ENCODE measurements at places on chromosomes 7 and 10.

- no peak for DNase-seq
Observed at GRCh38 chr7:81641873-81642272, 128.0 kb downstream of the HGF start.

GRCh38 chr10:111077785-111078504 is 1.1 kb downstream of the ADRA2A start:
- no peak for DNase-seq

GRCh38 chr10:119852277-119852676 is 20.4 kb downstream of the MCMBP start:
- no peak for DNase-seq

DNA sequence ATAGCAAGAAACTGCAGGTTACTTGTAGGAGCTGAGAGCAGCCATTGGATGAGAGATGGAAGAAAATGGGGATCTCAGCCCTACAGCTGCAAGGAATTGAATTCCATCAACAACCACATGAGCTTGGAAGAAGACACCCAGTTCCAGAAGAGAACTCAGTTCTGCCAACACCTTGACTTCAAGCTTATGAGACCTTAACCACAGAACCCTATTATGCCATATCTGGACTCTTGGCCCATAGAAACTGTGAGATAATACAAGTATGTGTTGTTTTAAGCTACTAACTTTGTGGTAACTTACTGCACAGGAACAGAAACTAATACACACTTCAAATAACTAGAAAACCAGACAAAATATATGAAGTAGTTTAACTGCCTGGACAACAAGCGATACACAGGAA is 212.4 kb upstream of the CACNA2D1 start:
- DNase-seq, result no peak

DNA sequence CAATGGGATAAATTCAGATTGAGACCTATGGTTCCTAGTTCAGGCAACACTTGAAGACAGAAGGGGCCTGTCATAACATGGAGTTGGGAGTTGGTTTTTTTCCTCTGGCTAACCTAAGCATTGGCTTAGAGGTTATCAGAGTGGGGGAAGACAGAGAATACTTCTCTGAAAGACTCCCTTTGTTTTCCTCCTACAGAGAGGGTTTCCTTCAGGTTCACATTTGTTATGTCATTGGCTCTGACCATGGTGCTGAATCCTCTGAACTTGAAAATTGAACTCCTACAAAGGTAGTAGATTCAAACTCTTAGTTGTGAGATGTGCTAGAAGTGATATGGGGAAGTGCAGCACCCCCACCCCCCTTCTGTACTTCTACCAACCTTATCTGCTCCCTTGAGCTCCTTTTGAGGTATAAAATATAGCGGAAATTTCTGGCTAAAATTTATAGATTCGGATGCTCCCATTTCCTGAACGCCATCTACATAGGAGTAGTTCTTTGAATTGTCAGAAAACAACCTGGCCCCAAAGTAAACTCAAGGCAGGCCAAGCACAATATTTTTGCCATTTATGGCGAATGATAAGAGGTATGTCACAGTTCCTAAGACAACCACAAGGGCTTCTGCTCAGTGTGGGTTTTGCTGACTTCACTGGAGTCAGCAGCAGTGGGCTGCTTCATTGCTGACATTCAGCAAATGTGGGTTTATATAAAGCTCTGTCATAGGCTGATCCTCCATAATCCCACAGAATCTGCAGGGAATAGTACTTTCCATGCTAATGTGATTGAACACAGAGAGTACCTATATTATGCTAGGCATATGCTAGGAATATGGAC is 131.6 kb upstream of the KLF14 start:
- no peak for DNase-seq

- peak; percentile 78 for DNase-seq
Observed at GRCh38 chr7:116588225-116588624, 63.4 kb downstream of the CAV1 start.

DNA sequence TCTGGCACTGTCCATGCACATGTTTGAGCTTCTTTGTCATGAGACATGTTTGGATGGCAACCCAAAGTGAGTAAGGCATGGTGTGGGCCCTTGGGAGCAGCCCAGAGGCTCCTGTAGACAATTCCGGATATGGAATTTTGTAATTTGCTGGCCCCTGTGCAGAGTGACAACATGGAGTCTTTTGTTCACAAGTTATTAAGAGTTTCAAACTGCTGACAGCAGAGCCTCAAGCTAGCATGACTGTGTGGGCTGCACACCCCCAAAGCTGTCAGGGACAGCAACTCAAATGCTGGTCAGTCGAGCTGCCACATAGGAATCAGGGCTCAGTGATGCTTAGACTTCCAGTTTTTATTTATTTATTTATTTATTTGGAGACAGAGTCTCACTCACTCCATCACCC is 7.0 kb upstream of the MYL7 start:
- no peak for DNase-seq

GRCh38 chr7:77910124-77910523 is 111.6 kb downstream of the PHTF2 start:
- DNase-seq, result no peak

- DNase-seq, result no peak
Observed at GRCh38 chr7:53428045-53428444, 392.6 kb downstream of the POM121L12 start.

DNA sequence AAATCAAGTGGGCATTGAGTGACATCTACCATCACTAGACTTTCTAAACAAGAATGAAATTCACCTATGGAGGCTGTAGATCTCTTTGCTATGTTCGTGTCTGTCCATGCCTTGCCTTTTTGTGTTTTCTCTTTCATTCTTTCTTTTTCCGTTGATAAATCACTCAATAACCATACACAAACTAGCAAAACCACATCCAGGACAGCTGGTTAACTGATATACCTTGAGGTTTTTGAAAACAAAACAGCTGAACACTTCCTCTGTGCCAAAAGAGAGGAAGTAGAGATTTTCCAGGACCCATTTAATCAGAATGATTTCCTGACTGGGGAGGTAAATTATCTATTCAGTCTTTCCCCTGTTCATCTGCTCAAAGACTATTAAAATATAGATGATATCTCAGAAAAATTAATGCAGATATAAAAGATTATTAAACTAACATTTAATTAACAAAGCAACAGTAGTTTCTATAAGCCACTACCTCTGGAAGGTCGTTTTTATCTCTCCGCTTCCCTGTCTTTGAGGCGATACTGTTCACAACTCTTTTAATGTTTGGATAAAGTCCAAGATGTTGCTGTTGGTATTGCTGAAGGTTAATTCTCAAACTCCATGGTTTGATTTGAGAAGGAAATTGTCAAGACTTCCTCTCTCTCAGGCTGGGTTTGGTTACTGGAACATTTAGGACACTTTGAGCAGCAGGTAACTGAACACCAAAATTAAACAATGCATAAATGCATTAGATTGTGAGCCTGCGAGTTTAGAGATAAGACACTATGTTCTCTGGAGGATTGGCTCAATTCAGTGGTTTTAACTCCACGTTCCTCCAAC is 24.4 kb upstream of the C10orf67 start:
- no peak for DNase-seq

DNA sequence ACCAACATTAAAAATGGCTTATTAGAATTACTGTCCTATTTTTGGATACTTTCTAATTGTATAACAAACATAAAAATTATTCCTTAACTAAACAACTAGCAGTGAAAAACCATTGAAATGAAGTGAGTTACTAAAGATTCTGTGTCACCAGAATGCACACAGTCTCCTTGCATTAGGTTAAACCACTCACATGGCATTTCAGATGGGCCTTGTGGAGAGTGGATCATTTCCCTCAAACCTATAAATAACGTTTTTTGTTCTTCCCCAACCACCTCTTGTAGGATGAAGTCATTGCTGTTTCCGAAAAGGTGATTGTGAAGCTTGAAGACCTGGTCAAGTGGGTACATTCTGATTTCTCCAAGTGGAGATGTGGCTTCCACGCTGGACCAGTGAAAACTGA is 38.4 kb downstream of the ARID5B start:
- DNase-seq, result no peak

- peak; percentile 47 for DNase-seq
Observed at GRCh38 chr10:111211706-111212105, 134.9 kb downstream of the ADRA2A start.

DNA sequence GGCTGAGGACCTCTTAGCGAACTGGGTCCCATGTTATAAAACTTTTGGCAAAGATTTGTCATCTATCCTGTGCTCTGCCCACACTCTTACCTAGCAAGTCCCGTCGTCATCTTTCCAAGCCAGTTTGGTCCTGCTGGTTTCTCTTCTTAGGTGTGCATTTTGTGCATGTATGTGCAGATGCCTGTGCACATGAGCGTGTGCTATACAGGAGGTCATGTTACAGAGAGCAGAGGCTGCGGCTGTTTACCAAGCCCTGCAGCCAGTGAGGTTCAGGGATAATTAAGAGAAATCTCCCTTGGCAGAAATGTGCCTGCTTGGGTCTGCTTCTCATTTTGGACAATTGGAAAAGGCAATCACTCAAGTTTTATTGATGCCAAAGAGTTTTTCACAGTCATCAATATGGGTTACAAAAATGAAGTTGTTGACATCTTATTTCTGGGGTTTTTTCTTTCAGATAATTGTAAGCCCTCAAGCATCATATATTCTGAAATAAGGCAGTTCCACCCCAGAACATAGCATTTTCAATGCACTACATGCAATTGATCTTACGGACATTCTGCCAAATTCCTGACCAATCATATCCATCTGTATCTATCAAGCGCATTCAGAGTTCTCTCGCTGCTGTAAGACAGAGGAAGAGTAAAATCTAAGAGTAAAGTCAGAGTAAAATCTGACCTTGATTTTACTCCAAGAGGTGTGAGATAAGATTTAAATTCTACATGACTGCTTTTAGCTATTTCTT is 361.4 kb upstream of the ZNF32 start:
- DNase-seq, result peak; percentile 22

DNA sequence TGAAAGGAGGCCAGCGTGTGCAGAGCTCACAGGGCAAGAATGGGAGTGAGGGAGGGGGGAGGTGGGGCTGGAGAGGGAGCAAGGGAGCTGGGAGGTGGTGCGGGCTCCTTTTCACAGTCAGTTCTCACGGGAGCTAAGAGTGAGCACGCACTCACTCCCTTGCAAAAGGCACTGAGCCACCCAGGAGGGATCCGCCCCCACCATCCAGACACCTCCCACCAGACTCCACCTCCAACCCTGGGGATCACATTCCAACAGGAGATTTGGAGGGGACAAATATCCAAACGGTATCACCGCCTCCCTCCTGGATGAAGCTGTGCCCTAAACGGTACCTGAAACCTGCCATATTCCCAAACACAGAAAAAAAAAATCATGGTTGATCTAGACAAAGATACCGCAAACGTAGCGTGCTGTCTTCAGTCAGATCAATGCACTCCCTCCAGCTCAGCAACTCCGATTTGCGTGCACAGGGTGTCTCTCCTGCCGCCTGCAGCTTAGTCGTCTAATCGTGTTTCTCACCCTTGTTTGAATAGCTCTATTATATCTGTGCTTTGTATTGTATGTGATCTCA is 20.3 kb upstream of the PRKAG2 start:
- no peak for DNase-seq

- DNase-seq, result no peak
Observed at GRCh38 chr10:69958556-69958902, 94.1 kb upstream of the MACROH2A2 start.

DNA sequence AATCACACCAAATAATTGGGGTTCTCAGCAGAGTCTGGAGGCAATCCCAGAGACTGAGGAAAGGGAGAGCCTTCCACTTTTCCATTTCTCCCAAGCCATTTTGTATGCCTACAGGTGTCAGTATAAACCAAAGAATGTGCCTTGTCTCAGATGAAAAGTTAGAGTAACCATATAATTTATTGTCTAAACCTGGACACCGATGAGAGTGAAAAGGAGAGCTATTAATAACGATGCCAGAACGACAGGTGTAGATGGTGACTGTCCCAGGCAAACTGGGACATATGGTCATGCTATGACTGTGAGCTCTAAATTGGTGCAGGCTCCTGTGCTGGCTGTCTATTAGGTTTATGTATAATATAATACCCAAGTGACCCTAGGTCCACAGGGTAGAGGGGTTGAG is 219.6 kb downstream of the ARHGAP12 start:
- peak; percentile 28 for DNase-seq

DNA sequence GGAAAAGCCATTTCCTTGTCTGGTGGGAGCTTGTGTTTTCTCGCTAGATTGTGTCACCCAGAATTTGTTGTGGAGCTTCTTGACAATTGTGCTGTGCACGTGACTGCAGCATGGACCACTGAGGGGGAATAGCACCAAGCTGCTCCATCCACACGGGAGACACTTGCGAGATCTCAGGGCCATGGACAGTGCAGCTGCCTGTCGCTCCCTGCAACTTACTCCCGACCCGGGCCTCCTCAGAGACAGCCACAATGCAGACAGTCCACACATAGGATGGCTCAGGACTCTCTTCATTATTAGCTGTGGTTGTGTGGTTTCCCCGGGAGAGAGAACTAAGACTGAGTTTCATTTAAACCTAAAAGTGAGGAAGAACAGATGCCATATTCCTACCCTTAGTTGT is 673.2 kb upstream of the GALNT17 start:
- no peak for DNase-seq

- DNase-seq, result no peak
Observed at GRCh38 chr7:37112876-37113275, 335.8 kb downstream of the ELMO1 start.

- peak; percentile 89 for DNase-seq
Observed at GRCh38 chr10:63744060-63744941, 223.1 kb downstream of the REEP3 start.

GRCh38 chr7:101248276-101248675 is 3.4 kb upstream of the FIS1 start:
- no peak for DNase-seq

- no peak for DNase-seq
Observed at GRCh38 chr10:127151981-127152699, 44.3 kb downstream of the INSYN2A start.

GRCh38 chr7:27300421-27300820 is 57.8 kb downstream of the EVX1 start:
- no peak for DNase-seq

DNA sequence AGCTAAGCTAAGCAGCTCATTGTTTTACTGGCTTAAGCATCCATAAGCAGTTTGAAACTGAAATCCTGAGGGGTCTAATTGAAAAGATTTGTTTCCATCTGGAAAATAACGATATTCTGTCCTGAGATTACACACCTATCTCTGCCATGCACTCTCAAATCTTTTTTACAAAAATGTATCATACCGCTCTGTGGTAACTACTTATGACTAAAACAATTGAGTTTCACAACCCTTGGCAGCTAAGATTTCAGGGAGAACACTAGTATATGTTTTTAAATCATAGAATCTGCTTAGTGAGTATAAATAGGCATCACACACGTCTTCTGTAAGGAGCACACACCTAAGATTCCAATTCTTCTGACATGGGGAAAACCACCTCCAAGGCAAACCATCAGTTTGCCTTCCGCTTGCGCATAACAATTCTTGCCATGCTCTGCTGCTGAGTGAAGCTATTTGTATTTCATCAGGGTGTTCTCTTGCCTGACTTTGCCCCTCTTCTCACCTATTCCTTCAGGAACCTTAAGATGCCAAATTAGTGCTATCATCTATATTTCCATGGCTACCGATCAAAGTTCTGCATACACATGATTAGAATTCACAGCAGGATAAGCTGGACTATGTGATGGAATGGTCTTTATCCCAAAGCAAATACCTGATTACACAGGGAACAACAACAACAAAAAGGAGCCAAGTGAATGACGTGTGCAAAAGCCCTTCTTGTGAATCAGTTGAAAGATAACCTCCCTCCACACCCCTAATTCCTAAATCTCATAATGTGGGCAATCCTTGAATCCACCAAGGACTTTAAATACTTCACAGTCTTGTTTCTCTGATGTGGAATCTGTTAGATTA is 40.9 kb downstream of the PRPF18 start:
- no peak for DNase-seq
